ENCODE measurements at places on chromosomes 7 and 10.

- DNase-seq, result no peak
These were observed 382.8 kb downstream of the SDK1 start for GRCh38 chr7:3683546-3684539.

DNA sequence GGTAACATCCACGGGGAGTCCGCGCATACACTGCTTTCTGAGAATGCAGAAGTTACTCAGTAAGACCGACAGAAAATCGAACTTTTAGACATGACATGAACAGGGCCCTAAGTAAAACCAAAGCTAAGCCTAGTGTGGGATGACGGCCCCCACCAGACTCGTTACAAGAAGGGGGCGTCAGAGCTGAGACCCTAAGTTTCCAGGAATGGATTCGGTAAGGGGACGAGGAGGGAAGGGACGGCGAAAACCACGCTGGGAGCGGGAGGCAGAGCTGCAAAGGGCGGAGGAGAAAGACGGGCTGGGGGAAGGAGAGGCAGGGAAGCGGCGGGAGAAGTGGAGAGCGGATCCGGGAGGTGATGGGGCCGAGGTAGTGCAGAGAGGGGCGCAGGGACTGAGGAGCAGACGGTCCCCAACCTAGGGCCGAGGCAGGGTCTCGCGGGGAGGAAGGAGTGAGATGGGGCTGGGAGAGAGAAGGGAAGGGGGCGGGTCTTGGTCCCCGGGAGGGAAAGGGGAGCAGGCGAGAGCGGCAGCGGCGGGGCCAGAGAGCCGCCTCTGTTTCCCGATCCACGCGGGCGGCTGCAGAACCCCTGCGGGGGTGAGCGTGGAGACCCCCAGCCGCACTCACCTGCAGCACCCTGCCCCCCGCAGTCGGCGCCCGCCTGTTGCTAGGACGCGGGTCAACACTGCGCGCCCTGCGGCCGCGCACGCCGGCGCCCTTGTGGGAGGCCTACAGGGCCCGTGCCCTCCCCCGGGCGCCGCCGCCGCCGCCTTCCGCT, 513 bp downstream of the ODAD2 start:
- DNase-seq, result peak; percentile 73

DNA sequence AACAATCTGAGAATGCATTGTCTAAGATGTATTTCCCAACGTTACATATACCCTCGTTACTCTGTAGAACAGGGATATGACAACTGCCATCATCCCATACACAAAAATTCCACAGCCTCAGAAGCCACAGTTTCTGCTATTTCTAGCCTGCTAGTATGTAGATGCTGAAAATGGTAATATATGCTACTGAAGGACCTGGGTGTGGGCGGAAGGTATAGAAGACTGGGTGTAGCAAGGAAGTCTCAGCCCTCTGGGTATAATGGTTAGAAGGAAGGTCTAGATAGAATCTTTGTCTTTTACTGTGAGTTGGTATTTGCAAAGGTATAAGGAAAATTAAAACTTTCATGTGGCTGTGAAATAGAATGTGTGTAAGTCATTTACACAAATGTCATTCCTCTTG, 79.2 kb upstream of the HPS1 start:
- DNase-seq, result no peak

DNA sequence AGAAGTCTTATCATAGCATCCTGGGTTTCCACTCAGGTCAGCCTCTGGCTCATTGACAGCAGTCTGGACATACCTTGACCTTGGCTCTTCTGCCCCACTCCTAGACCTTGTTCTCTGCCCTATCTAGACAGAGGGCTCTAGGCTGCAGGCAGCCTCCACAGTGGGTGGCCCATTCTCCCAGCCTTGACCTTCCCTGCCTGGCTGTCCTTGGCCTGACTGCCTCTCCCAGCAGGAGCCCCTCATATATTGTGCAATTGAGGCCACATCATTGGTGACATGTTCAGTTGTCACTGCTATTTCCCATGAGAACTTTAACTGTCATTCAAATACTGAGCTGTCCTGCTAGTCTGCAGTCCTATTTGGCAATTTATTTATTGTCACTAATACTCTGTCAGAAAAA, 503.4 kb downstream of the PLXNA4 start:
- DNase-seq, result no peak

GRCh38 chr7:130009848-130010688, 41.1 kb downstream of the ZC3HC1 start:
- no peak for DNase-seq

GRCh38 chr7:123143252-123144006, 56.3 kb downstream of the SLC13A1 start:
- no peak for DNase-seq

DNA sequence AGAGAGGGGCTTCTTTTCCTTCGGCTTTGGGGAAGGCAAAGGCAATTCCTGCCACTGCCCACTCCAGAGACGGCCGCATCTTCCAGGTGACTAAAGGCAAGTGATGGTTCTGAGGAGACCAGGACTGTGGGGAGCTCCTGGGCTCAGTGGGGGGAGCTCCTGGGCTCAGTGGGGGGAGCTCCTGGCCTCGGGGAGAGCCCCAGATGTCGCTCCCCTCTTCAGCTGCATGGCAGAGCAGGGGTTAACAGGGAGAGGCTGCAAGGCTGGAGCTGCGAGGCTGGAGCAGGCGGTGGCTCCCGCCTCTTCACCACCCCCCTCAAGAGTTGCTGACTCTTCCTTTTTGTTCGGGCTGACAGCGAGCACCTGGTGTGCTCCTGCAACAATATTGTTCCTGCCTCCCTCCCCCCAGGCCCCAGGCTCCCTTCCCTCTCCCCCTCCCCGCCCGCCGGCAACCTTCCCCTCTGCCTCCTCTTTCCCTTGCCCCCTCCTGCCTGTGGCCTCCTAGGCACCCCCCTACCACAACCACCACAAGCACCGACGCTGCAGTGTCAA, 56.3 kb upstream of the LBX1 start:
- no peak for DNase-seq

DNA sequence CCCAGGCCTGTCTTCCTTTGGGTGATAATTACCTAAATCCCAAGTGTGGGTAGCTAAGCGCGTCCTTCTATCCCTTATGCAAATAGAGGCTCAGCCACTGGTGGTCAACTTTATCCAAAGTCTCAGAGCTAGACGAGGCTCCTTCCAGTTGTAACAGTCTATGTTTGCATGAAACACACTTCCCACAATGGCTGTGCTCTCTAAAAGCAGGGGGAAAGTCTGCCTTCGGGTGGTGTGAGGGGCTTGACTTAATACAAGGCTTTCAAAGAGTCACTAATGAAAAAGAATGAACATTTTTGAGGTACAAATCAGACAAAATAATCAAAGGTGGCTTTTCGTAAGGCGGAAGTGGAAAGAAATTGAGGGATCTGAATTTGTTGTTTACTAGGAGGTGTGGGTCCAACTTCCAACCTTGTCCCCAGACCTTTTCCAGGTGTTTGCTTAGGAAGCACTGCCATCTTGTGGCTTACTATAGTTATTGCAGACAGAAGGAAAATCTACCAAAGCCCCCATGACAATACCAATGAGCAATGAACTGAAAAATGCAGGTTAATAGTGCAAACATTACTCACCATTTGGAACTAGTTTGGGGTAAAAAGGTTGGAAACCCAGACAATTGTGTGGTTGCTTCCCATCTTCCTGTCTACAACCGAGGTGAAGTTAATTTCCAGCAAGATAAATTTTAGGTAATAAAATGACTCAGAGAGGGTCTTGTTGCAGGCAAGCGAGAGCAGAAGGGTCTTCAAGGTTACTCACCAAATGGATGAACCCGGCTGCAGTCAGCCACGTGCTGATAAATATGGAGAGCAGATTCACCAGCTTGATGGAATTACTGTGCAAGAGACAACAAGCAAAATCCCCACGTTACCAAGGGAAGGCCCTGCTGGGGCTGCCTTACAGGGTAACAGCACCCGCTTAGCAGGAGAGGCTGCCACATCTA, 525.7 kb downstream of the KCNMA1 start:
- no peak for DNase-seq

- DNase-seq, result no peak
These were observed 191.4 kb downstream of the AGMO start for GRCh38 chr7:15370441-15370840.

DNA sequence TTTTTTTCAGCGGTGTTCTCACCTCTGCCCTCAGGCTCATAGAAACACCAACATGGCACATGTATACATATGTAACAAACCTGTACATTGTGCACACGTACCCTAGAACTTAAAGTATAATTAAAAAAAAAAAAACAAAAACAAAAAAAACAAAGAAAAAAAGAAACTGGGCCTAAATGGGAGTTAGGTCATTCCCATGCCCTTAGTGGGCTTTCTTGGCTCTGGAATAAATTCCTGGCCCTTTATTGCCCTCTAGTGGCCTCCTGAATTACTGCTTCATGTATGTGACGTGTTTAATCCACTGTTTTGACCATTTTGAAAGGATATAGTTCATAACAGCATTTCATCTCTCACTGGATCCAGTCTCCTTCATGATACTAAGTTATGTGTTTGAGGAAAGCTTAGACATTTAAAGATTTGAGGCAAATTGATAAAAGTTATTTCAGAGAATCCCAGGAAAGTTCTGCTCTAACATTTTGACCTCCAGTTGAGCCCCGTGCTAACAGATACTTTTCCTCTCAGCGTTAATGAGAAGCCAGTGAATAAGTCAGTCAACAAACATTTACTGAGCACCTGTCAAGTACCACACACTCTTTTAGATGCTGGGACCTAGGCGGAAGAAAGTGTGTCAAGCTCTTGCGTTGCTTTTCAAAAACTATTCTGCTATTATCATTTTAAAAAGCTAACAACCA, 54.7 kb upstream of the SYPL1 start:
- no peak for DNase-seq

DNA sequence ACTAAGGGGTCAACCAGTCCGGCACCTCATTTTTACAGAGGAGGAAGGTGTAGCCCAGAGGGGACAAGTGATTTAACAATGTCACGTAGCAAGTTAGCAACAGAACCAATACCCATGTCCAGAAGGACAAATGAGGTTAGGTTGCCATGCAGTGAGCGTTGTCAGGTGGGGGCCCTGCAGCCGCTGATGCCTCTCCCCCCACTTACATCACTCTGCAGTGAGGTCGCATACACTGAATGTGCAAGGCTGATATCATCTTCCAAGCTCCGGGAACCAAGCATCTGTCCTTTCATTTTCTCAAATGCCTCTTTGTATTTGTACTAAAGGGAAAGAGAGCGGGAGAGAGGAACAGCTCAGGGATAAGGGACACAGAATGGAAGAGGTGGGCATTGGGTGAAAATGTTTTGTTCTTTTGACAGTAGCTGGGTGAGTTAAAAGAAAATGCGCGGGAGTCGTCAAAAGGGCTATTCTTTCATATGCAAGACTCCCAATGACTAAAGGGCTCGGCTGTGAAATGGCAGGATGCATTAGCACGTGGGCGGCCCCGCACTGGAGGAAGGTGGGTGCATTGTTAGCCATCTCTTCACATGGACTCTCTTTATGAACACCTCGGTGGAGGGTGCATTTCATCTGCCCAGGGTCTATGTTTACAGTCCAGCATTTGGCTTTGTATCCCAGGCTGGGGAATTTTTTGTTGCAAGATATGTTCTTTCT, 49.7 kb downstream of the NRAP start:
- no peak for DNase-seq

DNA sequence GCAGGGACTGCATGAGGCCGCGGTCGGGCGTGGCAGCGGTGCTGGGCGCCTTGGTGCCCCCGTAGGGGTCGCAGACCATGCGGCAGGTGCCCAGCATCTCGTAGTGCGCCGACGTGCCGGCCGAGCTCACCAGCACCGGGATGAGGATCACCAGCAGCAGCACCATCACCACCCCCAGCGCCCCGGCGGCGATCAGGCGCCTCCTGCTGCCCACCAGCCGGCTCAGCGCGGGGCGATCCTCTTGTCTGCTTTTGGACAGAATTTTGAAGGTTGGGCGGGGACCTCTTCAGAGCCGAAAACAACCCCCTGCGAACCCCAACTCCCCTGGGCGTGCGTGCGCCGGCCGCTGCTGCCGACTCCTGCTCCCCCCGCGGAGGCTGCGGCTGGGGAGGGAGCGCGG, 779 bp downstream of the C1QL3 start:
- no peak for DNase-seq

DNA sequence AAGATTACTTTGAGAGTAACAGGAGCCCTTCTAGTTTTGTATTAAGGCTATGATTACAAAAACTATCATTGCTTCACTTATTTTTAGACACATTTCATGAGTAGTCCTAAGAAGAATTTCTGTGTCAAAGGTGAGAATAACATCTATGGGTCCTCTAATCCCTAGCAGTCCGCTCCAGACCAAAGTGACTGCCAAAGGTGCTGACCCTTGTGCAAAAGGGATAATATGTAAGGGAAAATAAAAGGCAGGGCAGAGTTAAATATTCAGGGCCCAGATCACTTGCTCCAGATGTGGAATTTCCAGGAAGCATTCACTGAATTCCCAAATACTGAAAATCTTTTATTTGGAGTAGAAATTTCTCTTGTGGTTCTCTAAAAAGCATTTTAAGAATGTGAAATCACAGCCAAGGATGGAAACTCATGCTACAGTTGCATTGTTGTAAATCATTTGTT, 29.3 kb downstream of the RHOBTB1 start:
- no peak for DNase-seq
